Tongue (tissue), 3 donors: ENCODE measurements at places on chromosomes 2 and 18. TPM values are rescaled to one million over a fixed set of nuclear protein-coding genes. Genes with fewer than 3 reads are reported as not detected.

GRCh38 chr2:101188683-101189405 is 37.7 kb upstream of the TBC1D8 start:
- DNase-seq = no peak

- DNase-seq = peak; percentile 37
Measured at GRCh38 chr2:216463148-216463547, 35.5 kb upstream of the RPL37A start.

DNA sequence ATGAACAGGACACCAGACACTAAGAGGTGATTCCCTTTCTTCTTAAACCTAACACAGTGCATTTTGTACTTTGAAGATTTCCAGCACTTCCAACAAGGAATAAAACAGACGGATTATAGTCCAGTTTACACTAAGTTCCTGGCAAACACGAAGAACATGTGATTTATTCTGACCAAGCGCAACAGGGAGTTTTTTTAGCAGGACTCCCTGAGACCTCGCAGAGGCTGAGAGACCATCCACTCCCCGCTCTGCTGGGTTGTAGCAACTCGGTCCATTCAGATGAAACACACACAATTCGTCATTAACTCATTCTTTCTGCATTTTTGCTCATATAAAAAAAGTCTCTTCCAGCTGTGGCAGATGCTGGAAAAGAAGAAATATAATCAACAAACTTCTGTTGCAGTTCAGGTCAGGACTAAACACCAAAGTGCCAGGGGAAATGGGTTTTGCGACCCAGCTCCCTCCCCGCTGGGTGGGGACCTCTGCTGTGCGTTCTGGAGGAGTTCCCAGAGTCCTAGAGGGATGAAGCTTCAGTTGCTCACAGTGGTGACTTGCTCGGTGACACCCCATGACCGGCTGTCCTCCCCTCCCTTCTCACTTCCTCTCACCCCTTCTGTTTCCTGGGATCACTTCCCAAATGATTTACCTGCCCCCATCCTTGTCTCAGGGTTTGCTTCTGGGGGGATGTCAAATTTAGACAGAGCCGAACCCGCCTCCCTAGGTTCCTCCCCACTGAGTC is 52.5 kb downstream of the KCNF1 start:
- no peak for DNase-seq

- no peak for DNase-seq
Measured at GRCh38 chr2:134164306-134164705, 89.6 kb upstream of the MGAT5 start.

DNA sequence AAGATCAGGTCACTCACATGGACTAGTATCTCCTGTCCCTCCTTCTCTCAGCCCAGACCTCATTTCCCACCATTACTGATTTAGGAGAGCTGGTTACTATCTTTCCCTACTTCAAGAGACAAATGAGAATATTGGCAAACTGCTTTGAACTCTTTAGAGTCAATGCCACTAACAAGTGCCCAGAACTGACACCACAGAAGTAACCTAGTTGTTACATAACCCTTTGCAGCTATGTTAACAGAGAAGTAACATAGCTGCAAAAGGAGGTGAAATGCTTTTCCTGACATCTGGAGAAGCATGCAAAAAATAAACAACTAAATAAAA is 30.0 kb downstream of the TGFA start:
- DNase-seq = no peak

- no peak for DNase-seq
Measured at GRCh38 chr18:9482790-9483189, 7.5 kb downstream of the RALBP1 start.

GRCh38 chr18:60021556-60021955 is 121.8 kb downstream of the PMAIP1 start:
- no peak for DNase-seq

GRCh38 chr18:57915865-57916582 is 112.9 kb upstream of the ATP8B1 start:
- DNase-seq = peak; percentile 88

DNA sequence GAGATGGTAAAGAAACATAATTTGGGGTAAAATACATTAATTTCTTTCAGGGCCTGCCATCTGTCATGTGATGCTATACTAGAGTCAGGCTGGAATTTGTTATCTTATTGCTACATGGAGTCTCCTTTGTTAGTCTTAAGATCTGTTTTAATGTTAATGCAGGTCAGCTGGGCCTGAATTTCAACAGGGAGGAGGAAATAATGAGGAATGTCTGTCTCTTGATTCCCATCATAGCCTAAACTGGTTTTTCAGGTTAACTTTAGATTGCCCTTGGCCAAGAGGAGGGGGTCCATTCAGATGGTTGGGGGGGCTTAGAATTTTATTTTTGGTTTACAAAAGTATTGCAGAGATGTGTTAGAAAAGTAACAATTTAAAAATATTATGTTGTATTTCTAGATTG is 19.0 kb upstream of the FEZ2 start:
- no peak for DNase-seq

- no peak for DNase-seq
Measured at GRCh38 chr2:12742891-12743290, 26.2 kb downstream of the TRIB2 start.

- DNase-seq = peak; percentile 13
Measured at GRCh38 chr2:128474036-128474955, 155.6 kb upstream of the HS6ST1 start.

DNA sequence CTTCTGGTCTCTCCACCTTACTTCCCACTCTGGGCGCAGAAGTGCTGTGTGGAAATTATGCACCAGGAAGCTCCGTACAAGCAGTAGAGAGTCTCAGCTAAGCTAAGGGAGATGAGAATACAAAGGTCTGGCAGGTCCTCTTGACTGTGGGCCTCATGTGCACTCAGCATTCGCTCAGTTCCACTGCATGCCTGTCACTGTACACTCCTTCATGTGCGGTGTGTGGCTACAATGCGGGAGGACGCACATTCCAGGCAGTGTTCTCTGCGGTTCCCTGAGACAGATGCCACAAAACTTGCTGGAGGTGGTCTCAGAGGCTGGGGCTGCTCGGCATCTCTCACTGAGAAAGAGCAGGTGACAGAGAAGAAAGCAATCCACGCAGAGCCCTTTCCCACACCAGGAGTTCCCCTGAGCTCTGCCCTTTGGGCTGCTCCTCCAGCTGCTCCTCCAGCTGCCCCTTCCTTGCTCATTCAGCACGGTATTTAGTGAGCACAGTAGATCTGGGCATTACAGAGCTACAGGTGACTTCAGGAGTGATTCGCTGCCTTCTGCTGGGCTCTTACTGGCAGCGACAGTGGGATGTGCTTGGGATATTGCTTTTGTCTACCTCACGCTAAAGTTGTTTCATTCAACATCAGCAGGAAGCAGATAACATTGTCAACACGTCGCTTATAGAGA is 176.6 kb downstream of the SH3RF3 start:
- no peak for DNase-seq

- DNase-seq = no peak
Measured at GRCh38 chr2:143691121-143691520, 561.9 kb downstream of the ARHGAP15 start.

DNA sequence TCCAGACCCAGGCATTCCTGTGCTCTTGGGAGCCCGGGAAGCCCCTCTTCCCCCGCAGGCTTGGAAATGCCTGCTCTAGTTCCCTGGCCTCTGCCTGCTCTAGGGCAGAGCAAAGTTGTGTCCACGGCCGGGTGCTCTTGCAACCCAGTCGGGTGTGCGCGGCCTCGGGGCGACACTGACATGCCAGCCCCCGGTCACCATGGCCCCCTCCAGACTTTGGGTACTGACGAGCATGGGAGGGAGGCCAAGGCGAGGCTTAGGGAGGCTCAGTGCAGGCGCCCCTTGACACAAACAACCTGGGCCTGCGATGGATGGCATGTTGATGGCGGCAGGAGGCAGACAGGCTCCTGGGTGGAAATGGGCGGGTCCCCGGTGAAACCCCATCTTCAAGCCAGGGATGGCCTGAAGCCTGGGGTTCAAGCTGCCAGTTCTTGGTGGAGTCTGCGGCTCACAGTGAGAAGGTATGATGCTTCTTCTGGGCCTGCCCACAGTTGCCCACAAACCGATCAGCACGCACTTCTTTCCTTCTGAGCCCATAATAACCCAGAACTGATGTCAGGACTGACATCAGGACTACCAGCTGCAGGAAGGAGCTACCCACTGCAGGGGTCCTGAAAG is 689.9 kb downstream of the DSC3 start:
- DNase-seq = no peak

GRCh38 chr18:10453261-10453805 is 1.1 kb upstream of the APCDD1 start:
- DNase-seq = no peak

GRCh38 chr2:121595012-121595891 is 54.0 kb downstream of the CLASP1 start:
- peak; percentile 61 for DNase-seq

GRCh38 chr2:156309167-156309566 is 23.4 kb downstream of the NR4A2 start:
- no peak for DNase-seq

GRCh38 chr2:134706587-134707329 is 12.0 kb downstream of the TMEM163 start:
- no peak for DNase-seq

- no peak for DNase-seq
Measured at GRCh38 chr2:74536166-74536950, 6.6 kb downstream of the HTRA2 start.

GRCh38 chr2:172426635-172427255 is 641 bp upstream of the ITGA6 start:
- DNase-seq = no peak

DNA sequence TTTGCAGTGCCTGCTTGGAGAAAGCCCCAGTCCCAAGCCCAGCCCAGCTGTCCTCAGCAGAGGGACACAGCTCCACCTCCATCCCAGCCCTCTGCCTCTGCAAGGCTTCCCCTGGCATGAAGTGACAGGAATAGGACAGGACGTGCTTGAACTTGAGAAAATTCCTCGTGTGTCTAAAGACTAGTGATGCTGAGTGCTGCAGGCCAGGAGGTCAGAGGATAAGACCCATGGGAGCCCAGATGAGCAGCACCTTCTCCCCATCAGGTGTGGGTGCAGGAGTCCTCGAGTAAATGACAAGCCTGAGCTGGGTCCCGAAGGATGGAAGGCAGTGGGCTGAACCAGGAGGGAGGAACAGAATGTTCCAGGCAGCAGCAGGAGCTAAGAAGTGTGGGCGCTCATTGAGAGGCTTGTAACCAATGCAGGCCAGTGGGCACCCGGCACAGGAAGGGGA is 67.8 kb upstream of the UXS1 start:
- peak; percentile 26 for DNase-seq

GRCh38 chr2:111905990-111906735 is 7.8 kb downstream of the MERTK start:
- no peak for DNase-seq

MAL gene
- 16.9 TPM for total RNA-seq

SULT1C4 gene
- total RNA-seq = 34.4 TPM

ZNF385B gene
- total RNA-seq = 0.51 TPM

RAB12 gene
- total RNA-seq = 125 TPM

TLX2 gene
- not detected for total RNA-seq

SMYD1 gene
- 308 TPM for total RNA-seq

PRSS56 gene
- 0.82 TPM for total RNA-seq

CTIF gene
- 23.4 TPM for total RNA-seq

USP40 gene
- 37.3 TPM for total RNA-seq

RNF144A gene
- 25.5 TPM for total RNA-seq

C1D gene
- 54.8 TPM for total RNA-seq
